ENCODE measurements at places on chromosomes 3 and 15.
A peak's percentile ranks its signal among the peaks of the same experiment; 100 is the strongest.

- peak; percentile 57 for DNase-seq
Observed at GRCh38 chr3:148992027-148992634, 791 bp downstream of the GYG1 start.

DNA sequence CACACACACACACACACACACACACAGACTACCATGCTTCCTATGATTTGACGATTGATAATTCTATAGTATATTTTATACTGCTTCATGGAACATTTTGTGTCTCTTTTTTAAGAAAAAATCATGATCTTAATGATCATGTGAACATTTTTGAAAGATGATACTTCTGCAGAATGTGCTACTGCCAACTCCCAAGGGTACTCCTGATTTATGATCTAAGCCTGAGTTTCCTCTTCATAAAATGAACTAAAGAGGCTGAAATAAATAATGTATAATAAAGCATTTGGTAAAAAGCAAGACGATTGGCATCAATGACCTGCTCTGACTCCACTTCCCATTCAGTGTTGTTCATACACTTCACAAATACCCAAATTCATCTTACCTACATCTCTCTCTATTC is 333.8 kb upstream of the RBMS3 start:
- no peak for DNase-seq

DNA sequence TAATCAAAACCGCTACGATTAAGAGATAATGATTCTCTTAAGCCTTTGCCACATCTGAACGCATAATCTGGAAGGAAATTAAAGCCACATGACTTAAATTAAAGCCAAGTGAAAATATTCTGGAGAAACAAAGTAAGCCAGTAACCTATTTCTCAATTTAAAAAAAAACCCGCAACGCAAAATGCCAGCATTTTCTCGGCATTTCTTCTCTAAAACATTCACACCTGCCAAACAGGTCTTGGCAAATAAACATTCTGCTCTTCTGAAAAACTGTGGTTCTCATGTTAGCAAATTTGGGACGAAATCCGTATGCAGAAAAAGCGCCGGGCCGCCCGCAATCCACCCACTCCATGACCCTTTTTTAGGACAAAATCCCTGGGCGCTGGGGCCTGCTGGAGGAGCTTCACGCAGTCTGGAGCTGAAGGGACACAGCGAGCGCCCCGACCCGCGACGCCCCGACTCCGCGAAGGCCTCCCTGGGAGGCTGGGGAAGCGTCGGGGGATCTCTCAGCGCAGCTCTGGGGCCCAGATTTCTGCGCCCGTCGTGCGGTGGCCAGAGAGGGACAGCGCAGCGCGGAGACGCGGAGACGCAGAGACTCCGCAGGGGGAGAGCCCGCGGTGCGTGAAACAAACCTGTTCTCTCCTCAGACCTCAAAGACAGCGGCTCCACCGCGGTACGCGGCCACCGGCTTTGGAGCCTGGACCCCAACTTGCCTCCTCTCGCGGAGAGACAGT is 471 bp downstream of the NKIRAS1 start:
- DNase-seq = no peak

- DNase-seq = no peak
Observed at GRCh38 chr3:45758871-45759270, 37.5 kb downstream of the SLC6A20 start.

DNA sequence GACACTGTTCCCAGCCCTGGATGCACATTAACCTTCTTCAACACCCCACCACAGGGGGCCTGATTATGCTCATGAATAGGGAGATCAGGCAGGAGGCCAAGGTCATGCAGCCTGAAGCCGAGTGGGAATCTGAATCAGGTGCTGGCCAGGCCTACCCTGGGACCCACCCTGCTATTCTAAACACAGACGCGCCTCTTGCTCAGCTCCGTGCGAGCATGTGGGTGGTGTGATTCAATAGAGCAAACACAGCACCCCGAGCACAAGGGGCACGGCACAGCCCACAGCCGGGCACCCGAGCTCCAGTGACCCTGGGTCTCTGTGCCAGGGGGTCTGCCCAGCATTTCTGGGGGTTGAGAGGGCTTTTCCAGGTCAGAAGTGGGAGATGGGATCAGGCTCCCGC is 24.6 kb upstream of the GRIP2 start:
- no peak for DNase-seq

- no peak for DNase-seq
Observed at GRCh38 chr3:13047296-13048165, 25.7 kb downstream of the IQSEC1 start.

DNA sequence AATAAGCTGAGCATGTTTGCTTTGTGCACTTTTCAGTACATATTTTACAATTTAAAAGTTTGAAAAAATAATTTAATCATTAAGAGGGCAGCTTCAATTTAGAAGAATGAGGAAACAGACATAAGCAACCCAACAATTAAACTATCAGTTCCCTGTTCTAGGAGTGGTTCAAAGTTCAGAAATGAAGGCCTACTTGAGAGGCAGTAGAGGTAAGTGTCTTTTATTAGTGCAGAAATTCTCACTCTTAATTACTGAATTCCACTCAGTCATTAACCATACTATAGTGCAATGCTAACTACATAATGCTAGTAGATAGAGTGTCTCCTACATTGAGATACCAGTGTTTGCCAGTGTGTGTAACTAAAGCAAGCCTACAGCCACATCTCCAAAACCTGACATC is 73.1 kb downstream of the TNIK start:
- DNase-seq = no peak

GRCh38 chr15:83694015-83694414 is 40.1 kb downstream of the ADAMTSL3 start:
- no peak for DNase-seq

- no peak for DNase-seq
Observed at GRCh38 chr3:139291276-139292051, 52.4 kb upstream of the MRPS22 start.

- DNase-seq = no peak
Observed at GRCh38 chr15:68241088-68241935, 11.8 kb upstream of the CLN6 start.

DNA sequence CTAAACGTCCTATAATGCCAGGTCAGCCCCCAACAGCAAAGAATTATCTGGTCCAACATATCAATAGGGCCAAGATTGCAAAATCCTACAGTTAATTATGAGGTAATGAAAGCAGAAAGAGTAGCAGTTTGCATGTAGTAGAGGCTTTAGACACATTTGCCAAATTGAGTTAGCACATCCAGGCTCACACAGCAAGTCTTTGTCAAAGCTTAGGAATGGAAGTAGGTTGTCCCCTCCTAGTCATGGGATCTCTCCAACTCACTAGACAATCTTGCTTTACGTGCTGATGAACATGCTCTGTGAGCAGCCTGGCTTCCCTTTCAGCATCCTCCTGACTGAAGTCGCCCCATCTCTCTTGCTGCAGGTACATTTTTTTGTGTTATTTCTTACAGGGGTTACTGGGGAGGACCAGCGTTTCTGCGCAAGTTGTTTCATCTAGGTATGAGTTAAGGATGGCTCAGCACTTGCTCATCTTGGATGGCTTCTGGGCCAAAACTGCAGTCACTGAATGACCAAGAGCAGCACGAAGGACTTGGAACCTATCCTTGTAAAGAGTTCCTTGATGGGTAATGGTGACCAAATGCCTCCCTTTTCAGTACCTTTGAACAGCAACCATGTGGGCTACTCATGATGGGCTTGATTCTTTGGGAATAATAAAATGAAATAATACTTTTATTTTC is 55.9 kb downstream of the SQOR start:
- DNase-seq = no peak

GRCh38 chr15:89787944-89788343 is 11.8 kb downstream of the MESP2 start:
- DNase-seq = no peak

DNA sequence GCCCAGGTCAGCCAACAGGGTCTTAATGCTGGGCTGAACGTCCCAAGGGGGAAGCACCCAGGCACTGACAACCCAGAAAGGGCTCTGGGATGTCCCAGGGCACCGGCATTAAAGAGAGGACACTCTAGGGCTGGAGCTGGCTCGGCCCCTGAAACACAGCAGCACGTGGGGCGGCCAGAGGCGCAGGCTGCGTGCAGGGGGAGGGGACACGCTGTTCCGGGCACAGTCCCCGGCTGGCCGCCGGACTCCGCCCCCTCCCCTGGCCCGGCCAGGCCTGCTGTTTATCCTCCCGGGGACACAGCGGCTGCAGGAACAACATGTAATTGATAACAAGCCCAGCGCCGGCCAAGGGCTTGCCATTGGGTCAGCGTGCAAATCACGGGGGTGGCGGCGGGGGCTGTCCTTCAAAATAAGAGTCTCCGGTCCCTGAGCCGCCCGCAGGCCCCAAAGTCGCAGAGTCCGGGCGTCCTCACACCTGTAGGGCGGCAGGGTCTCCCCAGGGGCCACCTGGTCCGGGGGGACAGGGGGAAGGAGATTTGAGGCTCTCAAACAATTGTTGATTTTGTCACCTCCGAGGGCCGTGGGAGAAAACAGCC is 1.3 kb downstream of the KLF15 start:
- DNase-seq = no peak

- DNase-seq = no peak
Observed at GRCh38 chr3:45599984-45600650, 5.6 kb downstream of the LIMD1 start.

GRCh38 chr3:155102329-155102728 is 22.2 kb downstream of the MME start:
- DNase-seq = no peak

- DNase-seq = no peak
Observed at GRCh38 chr3:151347432-151347831, 18.1 kb upstream of the P2RY13 start.

DNA sequence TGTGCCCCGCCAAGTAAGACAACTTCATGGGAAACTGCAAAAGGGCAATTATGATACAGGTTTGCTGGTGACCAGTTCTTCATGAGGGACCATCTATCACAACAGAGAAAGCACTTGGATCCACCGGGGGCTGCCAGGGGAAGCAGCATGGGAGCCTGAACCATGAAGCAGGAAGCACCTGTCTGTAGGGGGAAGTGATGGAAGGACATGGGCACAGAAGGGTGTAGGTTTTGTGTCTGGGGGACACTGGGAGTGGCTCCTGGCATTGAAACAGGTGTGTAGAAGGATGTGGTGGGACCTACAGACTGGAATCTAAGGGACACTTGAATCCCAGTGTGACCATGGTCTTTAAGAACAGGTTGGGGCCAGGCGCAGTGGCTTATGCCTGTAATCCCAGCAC is 22.6 kb downstream of the MKRN2 start:
- DNase-seq = no peak

GRCh38 chr3:161150001-161150525 is 44.9 kb upstream of the B3GALNT1 start:
- no peak for DNase-seq

GRCh38 chr15:100183921-100184495 is 157.8 kb downstream of the ADAMTS17 start:
- DNase-seq = no peak

DNA sequence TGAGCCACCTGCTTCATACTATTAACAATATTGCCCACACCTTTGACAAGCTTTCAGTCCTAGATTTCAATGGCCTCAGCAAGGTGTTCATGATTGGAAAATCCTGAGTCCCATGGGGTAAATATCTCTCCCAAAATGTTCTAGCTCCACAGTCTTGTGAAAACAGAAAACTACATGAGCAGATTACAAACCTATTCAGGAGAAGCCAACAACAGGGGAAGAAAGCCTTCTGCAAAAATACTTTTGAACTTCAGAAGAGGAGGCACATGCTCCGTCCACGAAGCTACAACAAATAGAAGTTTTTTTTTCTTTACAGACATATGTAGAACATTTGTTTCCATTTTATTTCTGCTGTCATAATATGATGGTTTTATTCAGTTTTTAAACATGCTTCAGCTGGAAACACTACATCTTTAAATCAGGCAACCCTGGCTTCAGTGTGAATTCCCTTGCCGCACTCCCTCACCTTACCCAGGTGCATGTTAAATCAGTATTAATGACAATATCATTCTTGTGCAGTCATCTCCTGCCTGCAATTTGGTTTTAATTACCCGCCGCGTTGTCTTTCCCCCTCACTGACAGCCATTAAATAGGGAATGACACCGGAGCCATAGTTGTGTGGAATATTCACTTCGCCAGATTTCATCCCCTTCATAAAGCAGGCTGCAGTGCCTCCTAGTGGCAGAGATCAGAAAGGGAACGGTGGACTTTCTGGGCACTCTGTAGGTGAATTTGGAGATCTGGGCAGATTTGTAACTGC is 725.5 kb upstream of the ARRDC4 start:
- peak; percentile 2 for DNase-seq

DNA sequence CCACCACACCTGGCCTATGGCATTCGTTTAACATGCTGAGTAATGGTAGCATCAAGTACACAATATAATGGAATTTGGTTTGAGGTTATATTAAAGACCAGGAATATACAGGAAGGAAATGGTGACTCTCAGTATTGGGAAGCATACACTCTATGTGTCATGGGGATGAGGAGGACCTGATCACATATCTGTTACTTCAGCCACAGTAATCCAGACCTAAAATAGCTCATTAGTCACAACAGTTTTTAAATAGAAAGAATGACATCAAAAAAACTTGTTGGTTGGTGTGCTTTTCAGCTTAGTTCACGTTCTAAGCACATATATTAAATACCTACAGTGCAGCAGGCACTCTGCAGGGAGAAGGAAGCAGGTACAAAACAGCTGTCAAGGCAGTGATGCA is 52.5 kb upstream of the ATP2C1 start:
- no peak for DNase-seq

GRCh38 chr3:55526332-55527030 is 39.4 kb upstream of the WNT5A start:
- DNase-seq = no peak

DNA sequence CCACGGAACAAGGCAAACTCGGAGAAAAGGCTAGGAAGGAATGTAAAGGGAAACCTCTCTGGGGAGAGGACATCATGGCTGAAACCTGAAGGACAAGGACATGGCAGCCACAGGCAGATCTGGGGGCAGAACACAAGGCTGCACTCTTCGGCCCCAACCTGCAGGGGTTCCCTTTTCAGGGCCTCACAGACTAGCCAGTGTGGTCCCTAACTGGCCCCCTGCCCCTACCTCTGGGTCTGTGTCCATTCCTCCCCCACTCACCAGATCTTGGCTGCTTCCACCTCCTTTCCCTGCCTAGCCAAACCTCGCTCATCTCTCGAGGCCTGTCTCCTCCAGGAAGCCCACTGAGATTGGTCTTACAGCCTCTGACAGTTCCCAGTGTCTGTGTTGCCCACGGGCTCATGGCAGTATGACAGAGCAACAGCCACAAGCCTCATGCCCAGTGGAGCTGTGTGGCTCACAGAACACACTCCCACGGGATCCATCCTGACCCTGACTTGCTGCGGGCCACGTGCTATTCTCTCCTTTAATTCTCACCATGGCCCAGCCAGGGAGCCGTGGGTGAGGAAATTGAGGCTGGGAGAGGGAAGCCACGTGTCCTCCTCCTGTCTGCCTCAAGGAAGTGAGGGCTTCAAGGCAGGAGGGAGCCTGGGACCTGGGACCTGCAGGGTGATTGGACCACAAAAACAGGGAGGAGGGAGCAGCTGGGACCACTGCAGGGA is 26.5 kb downstream of the WNT7A start:
- no peak for DNase-seq

GRCh38 chr3:51720292-51721061 is 13.6 kb downstream of the GRM2 start:
- no peak for DNase-seq

GRCh38 chr3:51961602-51962569 is 5.4 kb downstream of the PCBP4 start:
- no peak for DNase-seq

Data from CD4-positive, alpha-beta T cell treated with Interleukin-12 subunit alpha and Interleukin-12 subunit beta, for 1 hour (primary cell).